Occipital lobe (tissue), 3 donors: ENCODE measurements at places on chromosomes 5 and 9. TPM values are rescaled to one million over a fixed set of nuclear protein-coding genes. Genes with fewer than 3 reads are reported as not detected.

SV2C gene
- total RNA-seq, result 1.7 TPM

SLC6A3 gene
- total RNA-seq, result not detected

MYOZ3 gene
- 1.7 TPM for total RNA-seq

PRR16 gene
- 6.1 TPM for total RNA-seq

PHYKPL gene
- total RNA-seq, result 12.9 TPM

SLC22A4 gene
- total RNA-seq, result 1.6 TPM

IL4 gene
- not detected for total RNA-seq

ADAMTS16 gene
- 0.62 TPM for total RNA-seq

N4BP3 gene
- total RNA-seq, result 8.0 TPM

PCDHA13 gene
- 20.9 TPM for total RNA-seq

DMRT2 gene
- total RNA-seq, result 0.16 TPM

LURAP1L gene
- 0.94 TPM for total RNA-seq

LECT2 gene
- not detected for total RNA-seq

GABRP gene
- not detected for total RNA-seq

PTPDC1 gene
- 20.0 TPM for total RNA-seq

C9 gene
- not detected for total RNA-seq

PCDHB6 gene
- total RNA-seq, result 3.1 TPM

INIP gene
- total RNA-seq, result 27.3 TPM

NRARP gene
- total RNA-seq, result 3.6 TPM

FOXE1 gene
- total RNA-seq, result not detected

CDX1 gene
- not detected for total RNA-seq

MARCOL gene
- total RNA-seq, result not detected

TNIP1 gene
- 18.1 TPM for total RNA-seq

TRMO gene
- total RNA-seq, result 14.7 TPM

KCNMB1 gene
- 0.16 TPM for total RNA-seq

PTGES gene
- total RNA-seq, result 3.3 TPM

SMARCA2 gene
- 157 TPM for total RNA-seq

CAMSAP1 gene
- total RNA-seq, result 128 TPM

PDE6A gene
- total RNA-seq, result not detected

CTNND2 gene
- 66.9 TPM for total RNA-seq

SQSTM1 gene
- 53.5 TPM for total RNA-seq
